ENCODE measurements at places on chromosomes 12 and 14.

DNA sequence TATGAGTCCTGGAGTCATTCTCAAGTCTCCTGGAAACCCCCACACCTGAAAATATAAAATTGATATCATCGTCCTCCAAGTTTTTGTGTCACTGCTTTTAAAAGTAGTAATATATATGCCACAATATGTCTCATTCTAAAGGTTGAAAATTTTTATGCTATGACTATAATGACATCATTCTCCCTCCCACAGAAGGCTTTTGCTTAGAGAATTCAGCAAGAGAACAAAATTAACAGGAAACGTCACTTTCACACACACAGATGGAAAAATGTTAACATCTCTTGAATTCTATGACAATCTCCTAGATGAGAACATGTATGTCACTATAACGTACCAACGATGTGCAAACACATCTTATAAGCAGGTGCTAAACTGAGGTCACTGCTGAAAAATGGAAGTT lies 498.3 kb downstream of the FOXG1 start:
- DNase-seq = no peak

GRCh38 chr12:43578782-43579181 lies 26.8 kb upstream of the ADAMTS20 start:
- no peak for DNase-seq

DNA sequence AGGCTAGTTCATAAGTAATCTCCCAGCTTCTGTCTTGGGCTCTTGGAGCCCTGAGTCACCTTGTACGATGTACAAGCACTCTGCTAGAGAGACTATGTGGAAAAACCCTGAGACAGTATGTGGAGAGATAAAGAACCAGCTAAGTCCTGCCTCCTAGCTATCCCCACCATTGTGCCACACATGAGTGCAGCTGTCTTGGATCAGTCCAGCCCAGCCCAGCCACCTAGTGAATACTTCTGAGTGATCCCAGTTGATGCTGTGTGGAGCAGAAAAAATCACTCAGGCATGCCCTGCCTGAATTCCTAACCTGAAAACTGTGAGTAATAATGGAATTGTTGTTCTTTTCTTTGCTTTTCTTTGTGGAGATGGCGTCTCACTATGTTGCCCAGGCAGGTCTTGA lies 5.1 kb upstream of the SERPINA6 start:
- DNase-seq = no peak

- DNase-seq = no peak
These were observed 112.1 kb downstream of the DICER1 start for GRCh38 chr14:95045106-95045701.

DNA sequence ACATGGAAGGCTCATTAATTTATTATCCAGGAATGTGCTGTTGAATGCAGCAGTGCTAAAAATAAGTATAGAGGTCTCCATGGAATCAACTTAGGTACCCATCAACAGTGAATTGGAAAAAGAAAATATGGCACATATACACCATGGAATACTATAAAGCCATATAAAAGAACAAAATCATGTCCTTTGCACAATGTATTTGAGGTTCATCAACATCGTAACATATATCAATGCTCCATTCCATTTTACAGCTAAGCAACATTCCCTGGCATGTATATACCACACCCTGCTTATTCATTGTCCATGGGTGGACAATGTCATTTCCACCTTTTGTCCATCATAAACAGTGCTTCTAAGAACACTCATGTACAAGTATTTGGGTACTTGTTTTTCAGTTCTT lies 147.8 kb upstream of the RASSF8 start:
- DNase-seq = no peak

DNA sequence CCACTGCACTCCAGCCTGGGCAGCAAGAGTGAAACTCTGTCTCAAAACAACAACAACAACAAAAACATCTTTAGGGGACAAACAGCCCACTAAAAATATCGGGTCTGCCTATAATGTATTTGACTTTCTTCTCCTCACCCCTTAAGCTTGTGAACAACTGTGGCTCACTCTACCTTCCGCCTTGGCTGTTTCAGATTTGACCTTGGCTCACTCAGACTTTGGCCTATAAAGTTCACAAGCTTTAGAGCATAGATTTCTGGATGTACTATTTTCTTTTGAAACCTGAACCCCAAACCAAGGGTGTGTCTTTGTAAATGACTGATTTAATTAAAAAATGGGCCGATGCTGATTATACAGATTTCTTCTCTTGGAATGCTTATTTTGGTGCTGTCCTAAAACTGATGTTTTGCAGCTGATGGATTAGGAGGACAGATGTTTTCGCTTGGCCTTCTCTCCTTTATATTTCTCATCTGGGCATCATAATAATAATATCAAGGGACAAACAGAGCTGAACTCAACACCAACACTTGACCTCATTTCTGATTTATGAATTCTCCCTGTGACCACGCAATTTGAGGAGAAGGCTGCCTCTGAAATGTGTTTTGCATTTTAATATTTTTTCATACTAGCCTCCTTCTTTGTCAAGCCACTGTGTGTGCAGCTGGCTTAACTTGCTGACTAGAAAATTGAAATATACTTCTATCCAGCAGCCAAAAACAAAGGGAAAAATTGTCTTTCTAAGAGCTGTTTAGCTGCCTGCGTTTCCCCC lies 40.2 kb upstream of the RASSF3 start:
- DNase-seq = no peak

DNA sequence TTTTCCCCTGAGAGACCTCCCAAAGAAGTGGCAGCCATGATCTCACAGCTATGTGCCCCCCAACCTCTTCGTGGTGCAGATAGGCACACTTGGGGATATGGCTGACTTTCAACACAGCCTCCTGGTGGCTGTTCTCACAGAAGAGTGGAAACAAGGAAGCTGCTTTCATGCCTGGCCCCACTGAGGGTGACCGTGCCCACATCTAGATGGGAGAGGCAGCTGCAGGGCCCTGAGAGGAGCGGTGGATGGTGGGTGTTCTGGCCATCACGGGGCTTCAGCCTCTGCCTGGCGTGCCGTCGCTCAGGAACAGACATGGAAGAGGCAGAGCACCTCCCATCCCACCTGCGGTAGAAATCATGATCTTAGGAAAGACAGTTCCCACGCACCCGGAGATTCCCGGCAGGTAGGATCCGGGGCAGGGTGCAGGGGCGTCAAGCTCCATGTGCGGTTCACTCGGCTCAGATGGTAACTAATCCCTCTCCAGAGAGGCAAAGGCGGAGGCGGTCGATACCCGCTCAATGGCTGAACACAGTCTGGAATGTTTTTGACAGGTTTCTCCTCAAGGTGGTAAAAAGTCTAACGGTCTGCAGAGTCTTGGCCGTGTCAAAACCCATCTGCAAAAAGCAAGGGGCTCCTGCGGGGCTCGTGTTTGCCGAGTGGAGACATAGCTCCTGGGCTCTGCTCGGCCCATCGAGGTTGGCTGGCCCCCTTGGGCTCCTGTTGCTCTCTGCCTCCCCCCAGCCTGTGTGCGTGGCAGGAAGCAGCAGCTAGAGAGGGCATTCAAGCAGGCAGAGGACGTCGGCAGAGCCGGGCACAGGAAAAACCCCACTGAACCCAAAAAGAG lies 225.2 kb upstream of the RTL1 start:
- DNase-seq = no peak

DNA sequence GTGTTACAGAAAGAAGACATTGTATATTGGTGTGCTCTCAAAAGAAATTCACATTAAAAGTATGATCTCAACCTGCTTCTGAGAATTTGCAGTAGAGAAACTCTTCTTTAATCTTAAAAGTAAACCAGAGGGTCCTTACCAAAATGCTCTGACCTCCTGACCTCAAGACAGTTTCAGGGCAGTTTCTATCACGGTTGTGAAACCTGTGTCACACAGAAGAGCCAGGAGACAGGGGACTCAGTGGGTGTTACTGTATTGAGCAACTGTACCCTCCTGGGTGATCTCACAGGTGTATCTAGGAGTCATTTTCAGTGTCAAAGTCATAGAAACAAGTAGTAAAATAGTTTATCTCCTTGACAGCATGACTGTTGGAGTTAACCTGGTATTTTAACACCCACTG lies 178.0 kb downstream of the GRIP1 start:
- DNase-seq = no peak

GRCh38 chr12:95763809-95764253 lies 26.7 kb downstream of the NTN4 start:
- DNase-seq = no peak

- DNase-seq = peak; percentile 20
These were observed 16.4 kb downstream of the CEP170B start for GRCh38 chr14:104881369-104881979.

DNA sequence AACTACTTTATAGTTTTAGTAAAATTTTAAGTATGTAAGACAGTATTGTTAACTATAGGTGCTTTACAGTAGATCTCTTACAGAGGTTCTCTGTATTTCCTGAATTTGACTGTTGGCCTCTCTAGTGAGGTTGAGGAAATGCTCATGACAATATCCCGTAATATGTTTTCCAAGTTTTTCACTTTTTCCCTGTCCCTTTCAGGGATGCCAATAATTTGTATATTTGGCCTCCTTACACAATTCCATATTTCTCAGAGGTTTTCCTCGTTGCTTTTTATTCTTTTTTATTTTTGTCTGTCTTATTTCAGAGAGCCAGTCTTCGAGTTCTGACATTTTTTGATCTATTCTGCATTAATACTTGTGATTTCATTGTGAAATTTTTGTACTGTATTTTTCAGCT lies 233.7 kb upstream of the PDE3A start:
- no peak for DNase-seq

DNA sequence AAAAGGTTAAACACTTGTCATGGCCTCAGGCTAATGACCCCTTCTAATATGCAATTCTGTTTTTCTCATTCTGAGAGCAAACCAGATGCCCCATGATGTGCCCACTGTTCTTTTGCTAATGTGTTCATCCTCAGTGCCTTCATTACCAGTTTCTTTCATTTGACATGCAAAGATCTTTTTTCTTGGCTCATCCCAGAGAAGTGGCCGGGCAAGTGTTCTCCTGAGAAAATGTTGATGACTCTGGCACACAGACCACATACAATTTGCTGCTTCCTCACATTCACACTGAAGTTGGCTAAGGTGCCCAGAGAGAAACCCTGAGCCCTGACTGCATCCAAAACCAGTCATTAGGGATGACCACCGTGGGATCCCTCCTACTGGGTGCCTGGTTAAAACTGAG lies 833.3 kb downstream of the DIO2 start:
- no peak for DNase-seq

GRCh38 chr12:104513681-104514080 lies 56.9 kb downstream of the CHST11 start:
- DNase-seq = no peak

DNA sequence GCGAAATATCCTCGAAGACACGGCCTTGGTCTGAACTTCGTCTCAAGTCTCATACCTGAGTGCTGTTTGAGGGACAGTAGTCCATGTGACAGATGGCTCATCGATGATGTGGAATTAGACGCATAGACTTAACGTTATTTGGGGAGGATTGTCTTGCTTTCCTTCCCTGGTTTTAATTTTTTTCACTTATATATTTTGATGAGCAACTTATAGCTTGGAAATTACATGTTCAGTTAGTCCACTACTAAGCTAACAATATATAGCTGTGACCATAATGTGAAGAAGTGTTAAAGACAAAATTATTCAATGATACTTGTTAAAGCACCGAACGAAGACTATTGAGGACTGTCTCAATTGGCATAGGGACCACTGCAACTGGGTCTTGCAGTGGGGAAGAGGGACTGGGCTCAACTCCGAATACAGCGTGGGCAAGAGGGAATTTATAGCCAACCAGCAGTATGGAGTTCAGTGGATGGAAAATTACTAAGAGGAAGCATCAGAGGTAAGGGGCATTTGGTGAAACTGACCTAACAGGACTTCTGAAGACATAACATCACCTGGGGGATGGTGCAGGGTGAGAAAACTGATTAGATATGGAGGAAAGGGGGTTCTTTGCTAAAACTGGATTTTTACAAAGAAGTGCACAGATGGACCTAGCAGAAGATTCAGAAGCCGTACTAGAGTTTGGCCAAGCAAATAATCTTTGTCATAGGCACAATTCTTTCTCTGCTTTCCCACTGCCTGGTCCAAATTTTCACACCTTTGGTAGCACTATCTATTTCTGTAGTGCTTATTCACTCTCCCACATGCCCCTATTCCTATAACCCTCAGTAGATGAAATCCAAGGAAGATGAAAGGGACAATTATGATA lies 910 bp upstream of the TM7SF3 start:
- DNase-seq = no peak

DNA sequence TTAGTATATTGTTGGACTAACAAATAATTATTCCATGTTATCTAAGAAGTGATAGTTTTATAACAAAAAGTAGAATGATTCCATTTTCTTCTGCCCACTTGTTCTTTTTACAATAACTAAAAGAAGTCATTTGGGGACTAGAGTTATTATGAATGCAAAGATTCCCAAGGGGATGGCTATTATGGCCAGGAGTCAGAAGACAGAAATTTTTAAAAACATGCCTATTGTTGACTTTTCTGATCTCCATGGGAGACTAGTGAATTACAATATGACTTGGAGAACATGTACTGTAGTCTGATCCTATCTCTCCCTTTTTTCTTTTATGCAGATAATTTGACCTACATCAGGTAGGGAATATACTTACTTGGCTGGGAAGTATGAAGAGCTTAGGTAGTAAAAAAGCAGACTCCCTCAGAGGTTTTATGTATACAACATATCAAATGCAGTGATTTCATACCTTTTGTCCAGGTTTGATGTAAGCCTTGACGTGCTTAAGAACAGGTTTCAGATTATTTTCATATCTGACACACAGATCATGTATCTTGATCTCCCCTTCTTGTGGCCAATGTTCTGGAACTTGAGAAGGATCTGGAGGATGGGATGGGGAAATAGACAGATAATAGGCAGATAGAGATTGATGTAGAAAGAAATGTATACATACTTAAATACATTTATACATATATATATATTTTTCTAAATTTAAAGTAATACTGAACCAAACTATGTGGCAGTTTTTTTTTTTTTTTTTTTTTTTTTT lies 41.0 kb upstream of the KCNJ8 start:
- DNase-seq = no peak

- DNase-seq = no peak
These were observed 153.4 kb upstream of the PDZRN4 start for GRCh38 chr12:41034686-41035085.
